Suprapubic skin (tissue), 4 donors: ENCODE measurements at places on chromosomes 12 and 14. TPM values are rescaled to one million over a fixed set of nuclear protein-coding genes. Genes with fewer than 3 reads are reported as not detected.

The CS gene
- 180 TPM for total RNA-seq

The SLC6A15 gene
- total RNA-seq: 2.4 TPM

The ZC3H10 gene
- total RNA-seq: 2.2 TPM

The BIN2 gene
- total RNA-seq: 0.89 TPM

The IAPP gene
- not detected for total RNA-seq

The SPX gene
- total RNA-seq: 0.21 TPM

The HOXC12 gene
- 6.8 TPM for total RNA-seq

DNA sequence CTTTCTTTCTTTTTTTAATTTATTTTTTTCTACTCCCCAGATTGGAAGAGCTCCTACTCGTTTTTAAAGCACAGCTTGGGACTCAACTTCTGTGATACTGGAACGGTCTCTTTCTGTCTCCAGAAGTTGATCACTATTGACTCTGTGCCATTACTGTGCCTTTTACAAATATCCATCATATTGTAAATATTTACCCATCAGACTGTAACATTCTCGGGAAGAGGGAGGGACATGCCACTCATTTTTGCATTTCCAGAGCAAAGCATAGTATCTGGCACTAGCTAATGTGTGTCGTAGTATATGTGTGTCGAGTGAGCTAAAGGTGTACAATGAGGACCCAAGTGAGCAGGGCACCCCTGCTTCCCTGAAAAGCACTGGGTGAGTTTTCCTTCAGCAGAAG lies 24.0 kb upstream of the GSG1 start:
- H3K4me1 ChIP-seq: no peaks in the 10 kb centered on the region
- no peaks in the 10 kb centered on the region for H3K36me3 ChIP-seq
- H3K27me3 ChIP-seq: no peaks in the 10 kb centered on the region
- H3K27ac ChIP-seq: no peak overlapping the region
- DNase-seq: no peak
- no peak overlapping the region for H3K4me3 ChIP-seq

DNA sequence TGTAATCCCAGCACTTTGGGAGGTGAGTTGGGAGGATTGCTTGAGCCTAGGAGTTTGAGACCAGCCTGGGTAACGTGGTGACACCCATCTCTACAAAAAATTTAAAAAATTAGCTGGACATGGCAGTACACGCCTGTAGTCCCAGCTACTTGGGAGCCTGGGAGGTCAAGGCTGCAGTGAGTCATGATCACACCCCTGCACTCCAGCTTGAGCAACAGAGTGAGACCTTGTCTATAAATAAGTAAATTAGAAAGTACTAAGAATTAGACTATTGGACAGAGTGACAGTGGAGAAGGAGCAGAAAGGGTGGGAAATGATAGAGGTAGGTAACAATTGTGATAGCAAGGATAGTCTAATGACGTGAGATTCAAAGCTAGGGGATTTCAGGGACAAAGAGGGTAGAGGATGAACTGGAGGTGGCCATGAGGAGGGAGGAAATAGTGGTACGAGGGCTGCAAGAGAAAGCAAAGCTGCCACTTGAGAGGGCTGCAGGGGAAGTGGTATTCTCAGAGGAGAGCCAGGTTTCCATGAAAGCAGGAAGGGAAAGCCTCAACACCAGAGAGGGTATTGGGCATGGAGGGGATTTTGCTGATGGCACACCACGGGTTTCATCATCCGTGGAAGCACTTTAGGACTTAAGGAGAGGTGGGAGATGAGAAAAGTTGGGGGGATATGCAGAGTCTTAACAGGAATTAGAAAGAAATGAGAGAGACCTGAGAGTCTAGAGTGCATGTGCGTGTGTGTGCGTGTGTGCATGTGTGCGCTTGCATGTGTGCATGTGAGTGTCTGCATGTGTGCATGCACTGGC lies 85.6 kb downstream of the SYNE2 start:
- H3K27me3 ChIP-seq: no peaks in the 10 kb centered on the region
- H3K36me3 ChIP-seq: peaks cover 17% of the 10 kb centered on the region
- H3K27ac ChIP-seq: no peak overlapping the region
- peaks cover 7% of the 10 kb centered on the region for H3K4me1 ChIP-seq
- H3K4me3 ChIP-seq: no peak overlapping the region

GRCh38 chr12:64010069-64010686 lies 165.7 kb downstream of the SRGAP1 start:
- H3K27ac ChIP-seq: no peak overlapping the region
- H3K4me1 ChIP-seq: no peaks in the 10 kb centered on the region
- DNase-seq: no peak
- no peak overlapping the region for H3K4me3 ChIP-seq

DNA sequence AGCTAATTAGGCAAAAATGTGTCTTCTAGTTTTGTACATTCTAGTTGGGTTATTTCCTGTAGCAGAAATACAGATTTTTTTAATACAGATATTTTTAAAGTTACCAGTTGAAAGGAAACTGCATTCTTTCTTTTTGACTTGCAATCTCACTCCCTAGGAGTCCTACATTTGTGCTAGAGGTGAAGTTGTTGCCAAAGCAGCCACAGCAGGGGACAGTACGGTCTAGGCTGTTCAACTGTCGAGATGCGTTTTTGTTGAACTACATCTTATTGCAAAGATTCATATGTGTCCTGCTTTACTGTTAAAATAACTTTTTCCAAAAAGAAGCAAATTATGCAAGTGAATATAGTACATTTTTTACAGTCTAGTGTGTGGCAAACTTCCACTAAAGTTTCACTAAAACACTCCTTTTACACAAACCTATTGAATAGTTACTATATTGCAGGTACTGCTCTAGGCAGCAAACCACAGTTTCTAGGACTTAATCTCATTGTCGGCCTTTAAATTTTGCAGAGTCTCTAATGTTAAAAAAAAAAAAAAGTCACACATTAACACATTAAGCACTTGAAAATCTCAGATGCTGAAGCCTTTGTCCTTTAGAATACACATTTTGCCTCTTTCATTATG lies 30.2 kb upstream of the SRGAP1 start:
- H3K27me3 ChIP-seq: no peaks in the 10 kb centered on the region
- no peak overlapping the region for H3K27ac ChIP-seq
- no peak for DNase-seq
- H3K4me3 ChIP-seq: no peak overlapping the region
- H3K36me3 ChIP-seq: no peaks in the 10 kb centered on the region

GRCh38 chr14:67784244-67784823 lies 32.1 kb downstream of the ZFYVE26 start:
- H3K27me3 ChIP-seq: no peaks in the 10 kb centered on the region
- H3K27ac ChIP-seq: no peak overlapping the region
- no peak overlapping the region for H3K4me3 ChIP-seq
- DNase-seq: no peak
- no peaks in the 10 kb centered on the region for H3K4me1 ChIP-seq

- H3K27ac ChIP-seq: no peak overlapping the region
- no peak for DNase-seq
- no peaks in the 10 kb centered on the region for H3K27me3 ChIP-seq
- H3K36me3 ChIP-seq: no peaks in the 10 kb centered on the region
- H3K4me1 ChIP-seq: no peaks in the 10 kb centered on the region
Measured at GRCh38 chr14:55957950-55958349, 160.3 kb upstream of the PELI2 start.

DNA sequence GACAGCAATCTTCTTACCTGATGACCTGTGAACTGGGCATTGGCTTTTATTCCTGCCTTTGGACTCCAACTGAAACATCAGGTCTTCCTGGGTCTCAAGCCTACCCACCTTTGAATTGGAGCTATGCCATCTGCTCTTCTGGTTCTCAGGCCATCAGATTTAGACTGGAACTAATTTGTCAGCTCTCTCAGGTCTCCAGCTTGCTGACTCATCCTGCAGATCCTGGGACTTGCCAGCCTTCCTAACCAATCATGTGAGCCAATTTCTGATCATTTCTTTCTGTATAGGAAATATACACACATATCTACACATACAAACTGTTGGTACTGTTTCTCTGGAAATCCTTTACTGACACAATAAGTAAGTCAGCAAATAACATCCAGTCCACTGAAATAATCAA lies 65.3 kb upstream of the TSPAN8 start:
- no peak overlapping the region for H3K27ac ChIP-seq
- no peak overlapping the region for H3K4me3 ChIP-seq
- peaks cover 3% of the 10 kb centered on the region for H3K4me1 ChIP-seq
- H3K27me3 ChIP-seq: no peaks in the 10 kb centered on the region
- no peaks in the 10 kb centered on the region for H3K36me3 ChIP-seq

DNA sequence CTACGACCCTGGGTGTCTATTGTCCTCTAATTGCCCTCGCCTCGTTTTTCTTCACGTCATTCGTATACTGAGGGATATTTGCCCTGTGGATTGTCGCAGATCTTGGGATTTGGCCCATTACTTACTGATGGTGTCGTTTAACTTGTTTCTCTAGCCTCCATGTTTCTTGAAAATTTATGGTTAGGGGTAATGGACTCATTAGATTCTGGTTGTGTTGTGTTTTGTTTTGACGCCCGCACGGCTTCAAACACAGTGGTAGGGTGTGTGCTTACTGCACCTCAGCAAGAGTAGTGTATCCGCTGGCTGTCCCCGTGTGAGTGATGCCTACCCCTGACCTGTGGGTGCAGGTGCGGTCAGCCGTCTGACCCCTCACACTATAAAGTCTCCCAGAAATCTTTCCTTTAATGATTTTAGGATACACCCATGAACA lies 874 bp upstream of the RNU6-8 start:
- H3K27me3 ChIP-seq: peaks cover 3% of the 10 kb centered on the region
- H3K36me3 ChIP-seq: no peaks in the 10 kb centered on the region
- peak overlapping the region; percentile 87 for H3K27ac ChIP-seq
- H3K4me3 ChIP-seq: peak overlapping the region; percentile 78
- peaks cover 32% of the 10 kb centered on the region for H3K4me1 ChIP-seq

DNA sequence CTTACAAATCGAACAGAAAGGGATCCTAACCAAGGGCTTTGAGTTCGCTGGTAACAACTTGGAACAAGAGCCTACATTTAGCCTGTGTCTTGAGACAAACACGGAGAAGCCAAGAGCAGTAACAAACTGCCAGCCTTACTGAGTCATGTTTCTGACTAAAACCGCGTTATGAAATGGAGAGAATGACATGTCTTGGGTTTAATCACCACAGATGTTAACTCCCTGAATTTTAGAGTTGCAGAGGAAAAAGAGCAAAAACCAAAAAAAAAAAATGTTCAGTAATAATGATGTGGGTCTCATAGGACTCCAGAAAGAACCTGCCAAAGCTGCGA lies 1.0 kb downstream of the BLTP3B start:
- peak overlapping the region; percentile 100 for H3K27ac ChIP-seq
- peak overlapping the region; percentile 100 for H3K4me3 ChIP-seq
- no peak for DNase-seq
- no peaks in the 10 kb centered on the region for H3K36me3 ChIP-seq
- peaks cover 39% of the 10 kb centered on the region for H3K4me1 ChIP-seq

DNA sequence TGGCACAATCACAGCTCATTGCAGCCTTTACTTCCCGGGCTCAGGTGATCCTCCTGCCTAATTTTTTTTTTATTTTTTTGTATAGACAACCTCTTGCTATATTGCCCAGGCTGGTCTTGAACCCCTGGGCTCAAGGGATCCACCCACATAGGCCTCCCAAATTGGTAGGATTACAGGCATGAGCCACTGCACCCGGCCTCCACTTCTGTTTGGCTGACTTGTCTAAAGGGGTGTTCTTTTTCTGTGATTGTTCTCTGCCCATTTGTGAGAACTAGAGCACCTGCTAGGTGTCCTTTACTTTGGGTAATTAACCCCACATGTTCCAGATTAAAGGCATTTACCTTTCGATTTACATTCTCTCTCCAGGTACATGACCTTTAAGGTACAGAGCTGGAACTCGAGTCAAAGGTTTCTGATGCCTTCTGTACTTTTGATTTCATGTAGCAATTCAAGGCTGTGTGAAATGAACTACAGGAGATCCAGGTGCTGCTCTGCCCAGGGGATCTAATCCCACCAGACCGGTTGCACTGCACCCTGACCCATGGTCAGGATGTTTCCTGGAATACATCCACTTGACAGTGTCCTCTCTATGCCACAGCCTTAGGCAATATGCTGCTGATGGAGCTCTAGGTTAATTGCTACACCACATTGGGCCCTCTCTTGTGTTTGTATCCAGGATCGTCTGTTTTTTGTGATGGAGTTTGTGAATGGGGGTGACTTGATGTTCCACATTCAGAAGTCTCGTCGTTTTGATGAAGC lies 163.6 kb downstream of the PRKCH start:
- H3K4me3 ChIP-seq: no peak overlapping the region
- no peaks in the 10 kb centered on the region for H3K27me3 ChIP-seq
- peaks cover 11% of the 10 kb centered on the region for H3K4me1 ChIP-seq
- no peak for DNase-seq

DNA sequence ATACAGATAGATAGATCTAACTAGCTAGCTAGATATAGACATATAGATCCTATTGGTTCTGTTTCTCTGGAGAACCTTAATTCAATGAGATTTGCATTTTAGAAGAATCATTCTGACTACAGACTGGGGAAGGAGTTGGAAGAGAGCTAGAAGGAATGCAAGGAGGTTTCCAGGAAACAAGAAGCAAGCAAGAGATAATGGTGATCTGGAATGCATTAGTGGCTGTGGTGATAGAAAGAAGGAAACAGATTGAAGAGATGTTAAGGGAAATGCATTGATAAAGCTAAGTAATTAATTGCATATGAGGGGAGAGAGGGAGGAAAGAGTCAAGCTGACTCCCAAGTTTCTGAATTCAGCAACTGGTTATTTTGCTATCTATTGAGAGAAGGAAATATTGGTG lies 42.7 kb downstream of the DBX2 start:
- no peaks in the 10 kb centered on the region for H3K36me3 ChIP-seq
- H3K4me3 ChIP-seq: no peak overlapping the region
- no peaks in the 10 kb centered on the region for H3K4me1 ChIP-seq
- no peak overlapping the region for H3K27ac ChIP-seq
- no peaks in the 10 kb centered on the region for H3K27me3 ChIP-seq
- DNase-seq: no peak

GRCh38 chr14:55641954-55642353 lies 61.9 kb downstream of the KTN1 start:
- no peak for DNase-seq
- H3K27ac ChIP-seq: no peak overlapping the region
- no peaks in the 10 kb centered on the region for H3K4me1 ChIP-seq
- peaks cover 49% of the 10 kb centered on the region for H3K36me3 ChIP-seq
- H3K27me3 ChIP-seq: no peaks in the 10 kb centered on the region
- H3K4me3 ChIP-seq: no peak overlapping the region

- H3K27ac ChIP-seq: no peak overlapping the region
- H3K36me3 ChIP-seq: peaks cover 4% of the 10 kb centered on the region
- H3K4me1 ChIP-seq: peaks cover 32% of the 10 kb centered on the region
- no peak for DNase-seq
- no peaks in the 10 kb centered on the region for H3K27me3 ChIP-seq
Measured at GRCh38 chr12:106345746-106346145, 11.8 kb upstream of the POLR3B start.

- DNase-seq: no peak
- H3K27me3 ChIP-seq: no peaks in the 10 kb centered on the region
Measured at GRCh38 chr12:110844551-110845338, 2.0 kb upstream of the CCDC63 start.

GRCh38 chr12:53289891-53290290 lies 5.5 kb upstream of the PFDN5 start:
- no peak overlapping the region for H3K27ac ChIP-seq
- no peaks in the 10 kb centered on the region for H3K27me3 ChIP-seq
- no peak overlapping the region for H3K4me3 ChIP-seq
- no peak for DNase-seq
- H3K4me1 ChIP-seq: peaks cover 9% of the 10 kb centered on the region
- no peaks in the 10 kb centered on the region for H3K36me3 ChIP-seq
